Neural progenitor cell (in vitro differentiated cells): ENCODE measurements at places on chromosomes 4 and X. TPM values are rescaled to one million over a fixed set of nuclear protein-coding genes. Genes with fewer than 3 reads are reported as not detected.

GRCh38 chrX:7146703-7147412 lies 654 bp upstream of the STS start:
- no peaks in the 10 kb centered on the region for H3K36me3 ChIP-seq
- H3K4me1 ChIP-seq, result peaks cover 3% of the 10 kb centered on the region
- H3K27me3 ChIP-seq, result no peaks in the 10 kb centered on the region
- no peak for DNase-seq

- DNase-seq, result peak; percentile 72
- H3K27me3 ChIP-seq, result no peaks in the 10 kb centered on the region
- peak within 1 kb of the TSS; percentile 79 for H3K27ac ChIP-seq
- H3K36me3 ChIP-seq, result no peaks in the 10 kb centered on the region
- peak within 1 kb of the TSS; percentile 61 for H3K4me3 ChIP-seq
These were observed at the start of gene USP51 for GRCh38 chrX:55489314-55490009. Gene USP51, minus strand, starts transcription at chrX:55489848. Its CDS starts 909 bp downstream, at chrX:55488939.

DNA sequence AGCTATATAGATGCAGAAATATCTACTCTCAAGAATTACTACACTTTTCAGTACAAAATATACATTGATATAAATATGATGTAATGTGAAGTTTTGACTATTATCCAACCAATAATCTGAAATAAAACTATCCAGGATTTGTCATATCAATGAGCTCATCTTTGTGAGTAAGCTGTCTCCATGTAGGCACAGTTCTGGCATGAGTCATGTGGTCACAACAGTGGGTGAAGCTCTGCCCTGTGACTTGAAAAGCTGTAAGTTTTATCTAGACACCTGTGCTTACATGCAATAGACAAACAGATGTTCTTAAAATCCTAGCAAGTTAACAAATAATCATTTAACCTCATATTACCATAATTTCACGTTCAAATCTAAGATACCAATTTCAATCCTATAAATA lies 192.7 kb downstream of the GABRG1 start:
- no peaks in the 10 kb centered on the region for H3K27me3 ChIP-seq
- H3K36me3 ChIP-seq, result no peaks in the 10 kb centered on the region
- no peak overlapping the region for H3K27ac ChIP-seq
- no peak for DNase-seq

Gene EIF1AX
- 77.6 and 123 TPM in 2 replicates for total RNA-seq

GRCh38 chrX:45715748-45716147 lies 515.1 kb upstream of the DIPK2B start:
- H3K27ac ChIP-seq, result no peak overlapping the region
- H3K4me3 ChIP-seq, result no peak overlapping the region

GRCh38 chr4:135418353-135418752 lies 1216.8 kb upstream of the PABPC4L start:
- H3K27ac ChIP-seq, result no peak overlapping the region
- no peaks in the 10 kb centered on the region for H3K36me3 ChIP-seq
- no peaks in the 10 kb centered on the region for H3K4me1 ChIP-seq

DNA sequence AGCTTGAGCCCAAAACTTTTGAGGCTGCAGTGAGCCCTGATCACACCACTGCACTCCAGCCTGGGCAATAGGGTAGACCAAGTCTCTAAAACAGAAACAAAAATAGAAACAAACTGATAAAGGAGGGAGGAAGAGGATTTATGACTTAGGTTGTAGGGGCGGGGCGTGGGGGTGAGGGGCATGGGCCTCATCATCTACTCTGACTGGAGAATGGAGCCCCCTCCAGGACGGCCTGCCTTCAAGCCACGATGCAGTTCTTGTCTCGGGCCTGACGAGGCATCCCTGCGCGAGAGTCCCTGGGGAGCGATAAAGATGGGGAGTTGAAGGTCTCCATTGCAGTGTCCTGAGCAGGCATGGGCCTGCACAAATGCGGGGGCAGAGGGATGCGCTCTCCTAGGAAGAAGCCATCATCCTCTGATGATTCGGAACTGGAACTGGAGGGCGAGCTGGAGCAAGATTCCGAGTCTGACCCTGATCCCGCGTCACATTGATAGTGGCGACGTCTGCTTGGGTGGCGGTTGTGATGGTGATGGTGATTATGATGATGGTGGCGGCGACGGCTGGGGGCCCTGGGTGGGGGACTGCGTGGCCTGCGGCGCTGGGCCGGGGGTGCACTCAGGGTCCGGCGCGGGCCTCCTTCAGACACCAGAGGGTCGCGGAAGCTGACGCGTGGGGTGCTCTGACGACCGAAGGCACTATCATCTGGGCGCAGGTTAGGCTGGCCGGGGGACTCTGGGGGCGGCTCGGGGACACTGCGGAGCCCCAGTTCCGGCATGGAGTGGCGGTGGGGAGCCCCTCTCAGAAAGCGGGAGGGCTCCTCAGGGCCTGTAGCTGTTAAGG lies 4.0 kb downstream of the PLP2 start:
- no peak overlapping the region for H3K27ac ChIP-seq
- no peak for DNase-seq
- H3K4me1 ChIP-seq, result no peaks in the 10 kb centered on the region
- H3K27me3 ChIP-seq, result peaks cover 28% of the 10 kb centered on the region
- no peaks in the 10 kb centered on the region for H3K36me3 ChIP-seq

GRCh38 chr4:183470821-183471220 lies 26.4 kb downstream of the CDKN2AIP start:
- H3K4me1 ChIP-seq, result no peaks in the 10 kb centered on the region
- no peak overlapping the region for H3K4me3 ChIP-seq
- no peak for DNase-seq

- no peak overlapping the region for H3K27ac ChIP-seq
- H3K27me3 ChIP-seq, result peaks cover 1% of the 10 kb centered on the region
- H3K4me1 ChIP-seq, result no peaks in the 10 kb centered on the region
- H3K36me3 ChIP-seq, result no peaks in the 10 kb centered on the region
- no peak for DNase-seq
These were observed 6.6 kb upstream of the NFKB1 start for GRCh38 chr4:102494603-102495002.

DNA sequence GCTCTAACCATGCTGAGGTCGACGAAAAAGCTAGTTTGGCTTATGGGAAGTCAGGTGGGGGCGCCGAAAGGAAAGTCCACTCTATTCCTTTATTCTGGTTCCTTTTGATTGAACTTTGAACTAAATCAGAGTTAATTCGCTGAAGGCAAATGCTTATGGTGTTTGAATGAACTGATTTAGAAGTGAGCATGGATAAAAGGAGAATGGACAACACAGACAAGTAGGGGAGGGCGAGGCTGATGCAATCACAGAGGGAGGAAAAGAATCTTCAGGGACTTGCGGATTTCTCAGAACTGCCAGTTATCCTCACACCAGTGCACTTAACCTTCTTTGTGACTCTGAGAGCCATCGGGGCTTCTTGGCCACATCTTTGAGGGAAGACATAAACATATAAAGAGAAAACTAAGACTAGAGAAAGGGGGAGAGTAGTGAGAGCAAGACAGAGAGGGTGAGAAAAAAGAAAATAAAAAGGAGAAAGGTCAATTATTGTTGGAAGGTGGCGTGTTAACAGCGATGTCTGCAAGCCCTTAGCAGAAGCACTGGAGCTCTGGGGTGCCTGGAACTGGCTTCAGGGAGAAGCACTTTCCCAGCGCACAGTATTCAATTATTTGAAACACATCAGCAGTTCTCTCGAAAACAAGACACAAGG lies 79.6 kb upstream of the PLAC1 start:
- H3K27ac ChIP-seq, result no peak overlapping the region
- H3K27me3 ChIP-seq, result no peaks in the 10 kb centered on the region
- H3K4me3 ChIP-seq, result no peak overlapping the region

Gene SSX2
- total RNA-seq, result not detected in 2 replicates

Gene ZNF185
- 14.0 and 14.8 TPM in 2 replicates for total RNA-seq

DNA sequence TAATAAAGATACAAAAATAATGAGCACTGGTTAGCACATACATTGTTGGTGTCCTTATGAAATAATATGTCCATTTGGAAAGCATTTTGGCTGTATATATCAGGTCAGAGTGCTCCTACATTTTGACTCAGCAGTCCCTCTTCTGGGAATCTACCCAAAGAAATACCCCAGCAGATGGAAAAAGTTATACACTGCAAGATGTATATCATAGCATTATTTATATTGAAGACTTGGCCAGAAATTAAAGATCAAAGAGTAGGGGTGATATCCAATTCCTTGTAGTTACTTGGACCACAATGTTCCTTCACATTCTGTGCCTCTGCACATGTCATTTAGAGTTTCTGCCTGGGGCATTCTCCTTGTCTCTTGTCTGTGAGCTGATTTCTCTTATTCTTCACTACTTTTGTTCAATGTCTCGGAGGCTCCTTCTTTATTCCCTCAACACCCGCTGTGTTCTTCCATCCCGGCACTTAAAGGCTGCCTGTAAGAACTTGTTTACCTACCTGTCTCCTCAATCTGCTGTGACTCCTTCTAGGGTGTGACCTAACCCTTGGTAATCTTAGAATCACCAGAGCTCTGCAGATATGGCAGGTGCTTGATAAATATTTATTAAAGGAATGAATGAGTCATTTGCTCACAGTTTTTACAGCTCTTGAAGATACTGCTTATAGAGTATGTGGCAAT lies 3.1 kb upstream of the TSPAN5 start:
- H3K27me3 ChIP-seq, result peaks cover 20% of the 10 kb centered on the region
- peaks cover 46% of the 10 kb centered on the region for H3K4me1 ChIP-seq
- H3K4me3 ChIP-seq, result peak overlapping the region; percentile 12
- no peak overlapping the region for H3K27ac ChIP-seq
- H3K36me3 ChIP-seq, result no peaks in the 10 kb centered on the region

DNA sequence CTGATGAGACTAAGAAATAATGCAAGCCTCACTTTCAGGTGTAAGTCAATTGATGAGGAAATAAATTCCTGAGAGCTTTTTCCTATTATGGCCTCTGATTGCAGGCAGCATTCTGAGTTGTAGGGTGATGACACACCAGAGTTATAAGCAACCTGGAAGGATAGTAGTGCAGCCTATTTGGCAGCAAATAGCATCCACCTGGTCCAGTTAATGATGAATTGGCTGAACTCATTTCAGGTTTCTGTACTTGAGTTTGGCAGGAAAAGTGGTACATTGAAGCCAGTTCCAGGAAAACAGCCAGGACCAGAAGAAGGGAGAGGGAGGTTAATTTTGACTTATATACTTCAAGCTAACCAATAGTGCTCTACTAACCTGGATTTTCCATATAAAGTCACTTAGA lies 316.8 kb downstream of the NAF1 start:
- H3K27ac ChIP-seq, result no peak overlapping the region
- H3K36me3 ChIP-seq, result no peaks in the 10 kb centered on the region
- H3K4me1 ChIP-seq, result no peaks in the 10 kb centered on the region
- H3K4me3 ChIP-seq, result no peak overlapping the region
- DNase-seq, result no peak

- no peaks in the 10 kb centered on the region for H3K27me3 ChIP-seq
- no peaks in the 10 kb centered on the region for H3K4me1 ChIP-seq
- H3K27ac ChIP-seq, result no peak overlapping the region
- DNase-seq, result no peak
- no peaks in the 10 kb centered on the region for H3K36me3 ChIP-seq
- no peak overlapping the region for H3K4me3 ChIP-seq
These were observed 24.1 kb downstream of the ADH7 start for GRCh38 chr4:99411041-99411440.

DNA sequence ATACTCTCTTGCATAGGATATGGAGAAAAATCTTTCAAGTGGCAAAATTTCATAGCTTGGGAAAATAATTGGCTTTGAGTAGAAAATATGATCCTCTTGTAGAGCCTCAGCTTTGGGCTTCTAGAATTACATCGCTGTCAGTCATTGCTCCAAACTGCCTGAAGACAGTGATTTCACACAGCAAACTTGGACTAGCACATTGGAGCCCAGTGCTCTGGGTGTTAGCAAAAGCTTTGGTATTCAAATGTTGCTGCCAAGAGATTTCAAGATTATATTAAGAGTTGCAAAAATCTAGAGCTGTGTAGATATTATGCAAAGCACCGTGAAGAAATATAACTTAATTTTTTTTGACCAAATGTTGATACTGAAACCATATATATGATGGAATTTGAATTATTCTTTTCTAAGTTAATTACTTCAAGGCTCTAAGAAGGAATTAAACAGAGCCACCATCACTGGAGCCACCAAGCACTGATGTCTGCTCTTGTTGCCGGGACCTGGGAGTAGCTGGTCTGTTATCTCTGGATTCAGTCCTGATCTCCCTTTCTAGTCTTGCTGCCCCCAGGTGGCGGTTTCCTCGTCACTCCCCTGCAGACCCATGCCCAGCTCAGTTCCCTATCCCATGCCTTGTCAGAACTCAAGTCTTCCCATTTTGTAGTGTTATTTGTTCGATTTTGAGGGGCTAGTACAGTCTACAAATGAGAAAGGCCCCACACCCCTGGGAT lies 260.7 kb upstream of the SFRP2 start:
- peaks cover 8% of the 10 kb centered on the region for H3K36me3 ChIP-seq
- DNase-seq, result peak; percentile 56
- no peak overlapping the region for H3K4me3 ChIP-seq
- no peaks in the 10 kb centered on the region for H3K27me3 ChIP-seq

Gene H2BW2
- not detected in 2 replicates for total RNA-seq

DNA sequence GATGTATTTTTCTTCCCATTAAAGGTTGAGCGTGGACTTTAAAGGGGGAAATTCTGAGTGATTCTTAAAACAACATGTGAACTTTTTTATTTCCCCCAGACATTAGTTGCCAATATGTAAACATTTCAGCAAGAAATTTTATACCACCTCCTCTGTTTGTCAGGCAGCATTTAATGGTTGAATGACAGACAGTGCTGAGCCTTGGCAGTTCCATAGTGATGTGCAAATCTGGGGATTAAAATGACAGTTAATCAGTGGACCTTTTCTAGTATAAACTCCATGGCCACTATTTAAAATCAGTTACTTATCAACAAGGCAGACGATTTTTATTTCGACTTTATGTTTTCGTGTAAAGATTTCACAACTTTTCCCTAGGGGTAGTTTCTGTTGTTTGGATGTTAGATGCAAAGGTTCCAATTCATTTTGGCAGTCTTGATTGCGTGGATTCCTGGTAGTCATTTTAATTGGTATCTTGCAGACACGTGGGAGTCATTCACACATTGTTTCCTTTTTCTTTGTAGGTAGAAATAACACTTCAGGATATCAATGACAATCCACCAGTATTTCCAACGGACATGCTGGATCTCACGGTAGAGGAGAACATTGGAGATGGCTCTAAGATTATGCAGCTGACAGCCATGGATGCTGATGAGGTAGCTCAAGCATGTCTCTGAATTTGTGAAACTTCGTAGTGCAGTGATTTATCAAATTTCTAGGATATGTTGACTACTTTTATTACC lies 83.7 kb downstream of the FAT4 start:
- no peaks in the 10 kb centered on the region for H3K36me3 ChIP-seq
- no peak overlapping the region for H3K27ac ChIP-seq
- H3K4me3 ChIP-seq, result no peak overlapping the region
- H3K4me1 ChIP-seq, result peaks cover 7% of the 10 kb centered on the region
- no peak for DNase-seq

DNA sequence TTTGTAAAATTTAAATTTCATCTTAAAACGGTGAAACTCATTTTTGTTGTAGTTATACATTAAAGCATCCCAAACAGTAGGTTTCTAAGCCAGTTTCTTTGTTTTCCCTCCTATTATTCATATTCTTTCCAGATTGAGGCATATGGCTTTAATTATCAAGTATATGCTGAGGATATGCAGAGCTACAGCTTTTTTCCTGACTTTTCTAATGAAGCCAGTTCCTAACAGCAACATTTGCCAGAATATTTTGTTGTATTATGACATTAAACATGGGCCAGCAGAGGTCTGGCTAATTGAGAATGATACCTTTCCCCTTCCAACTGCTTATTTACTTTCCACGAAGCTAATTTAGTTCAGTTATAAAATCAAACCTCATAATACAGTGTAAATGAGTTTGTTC lies 75.3 kb downstream of the SLIT2 start:
- no peaks in the 10 kb centered on the region for H3K27me3 ChIP-seq
- H3K4me3 ChIP-seq, result no peak overlapping the region
- DNase-seq, result no peak
- H3K4me1 ChIP-seq, result no peaks in the 10 kb centered on the region
- no peak overlapping the region for H3K27ac ChIP-seq

Gene GNRHR
- total RNA-seq, result not detected in 2 replicates

GRCh38 chrX:16695079-16695676 lies 17.3 kb downstream of the CTPS2 start:
- H3K4me1 ChIP-seq, result no peaks in the 10 kb centered on the region
- no peaks in the 10 kb centered on the region for H3K27me3 ChIP-seq
- no peak overlapping the region for H3K27ac ChIP-seq
- no peak overlapping the region for H3K4me3 ChIP-seq
